ENCODE measurements at places on chromosomes 11 and 22.

DNA sequence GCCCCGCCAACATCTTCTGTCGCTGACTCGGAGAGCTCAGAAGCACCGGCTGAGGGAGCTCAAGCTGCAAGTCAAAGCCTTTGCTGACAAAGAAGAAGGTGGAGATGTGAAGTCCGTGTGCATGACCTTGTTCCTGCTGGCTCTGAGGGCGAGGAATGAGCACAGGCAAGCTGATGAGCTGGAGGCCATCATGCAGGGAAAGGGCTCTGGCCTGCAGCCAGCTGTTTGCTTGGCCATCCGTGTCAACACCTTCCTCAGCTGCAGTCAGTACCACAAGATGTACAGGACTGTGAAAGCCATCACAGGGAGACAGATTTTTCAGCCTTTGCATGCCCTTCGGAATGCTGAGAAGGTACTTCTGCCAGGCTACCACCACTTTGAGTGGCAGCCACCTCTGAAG is 6.7 kb downstream of the RAG1 start:
- no peak for DNase-seq

DNA sequence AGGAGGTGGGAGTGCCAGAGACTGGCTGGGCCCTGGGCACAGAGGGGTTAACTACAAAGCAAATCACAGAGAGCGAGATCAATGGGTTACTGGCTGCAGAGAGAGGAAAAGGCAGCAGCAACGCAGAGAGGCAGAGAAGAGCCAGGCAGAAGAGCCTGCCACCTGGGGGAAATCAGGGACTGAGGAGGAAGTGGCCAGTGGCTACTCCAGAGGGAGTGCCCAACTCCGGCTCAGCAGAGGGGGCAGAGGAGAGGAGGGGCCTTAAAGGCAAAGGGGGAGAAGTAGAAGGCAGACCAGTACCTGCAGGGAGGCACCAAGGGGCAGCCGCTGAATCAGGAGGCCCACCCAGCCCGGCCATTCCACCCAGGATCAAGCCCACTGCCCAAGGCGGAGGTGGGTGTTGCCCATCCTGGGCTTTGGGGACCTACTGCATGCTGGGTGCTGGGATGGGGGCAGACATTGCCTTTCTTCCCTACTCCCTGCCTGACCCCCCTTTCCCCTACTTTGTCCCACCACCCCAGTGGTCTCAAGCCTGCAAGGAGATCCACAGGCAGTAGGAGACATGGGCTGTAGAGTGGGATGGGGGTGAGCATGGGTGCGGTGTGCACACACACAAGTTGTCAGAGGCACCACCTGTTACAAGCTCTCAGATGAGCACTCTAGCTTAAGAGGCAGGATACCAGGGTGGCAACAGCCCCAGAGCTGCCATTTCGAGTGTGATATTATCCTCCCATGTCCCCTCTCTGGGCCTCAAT is 926 bp upstream of the GALR3 start:
- no peak for DNase-seq

GRCh38 chr11:46050003-46050461 is 71.2 kb downstream of the PHF21A start:
- DNase-seq = no peak

- no peak for DNase-seq
These were observed 14.2 kb downstream of the PPME1 start for GRCh38 chr11:74185285-74185684.

GRCh38 chr11:123559523-123559955 is 94.9 kb downstream of the SCN3B start:
- DNase-seq = no peak

DNA sequence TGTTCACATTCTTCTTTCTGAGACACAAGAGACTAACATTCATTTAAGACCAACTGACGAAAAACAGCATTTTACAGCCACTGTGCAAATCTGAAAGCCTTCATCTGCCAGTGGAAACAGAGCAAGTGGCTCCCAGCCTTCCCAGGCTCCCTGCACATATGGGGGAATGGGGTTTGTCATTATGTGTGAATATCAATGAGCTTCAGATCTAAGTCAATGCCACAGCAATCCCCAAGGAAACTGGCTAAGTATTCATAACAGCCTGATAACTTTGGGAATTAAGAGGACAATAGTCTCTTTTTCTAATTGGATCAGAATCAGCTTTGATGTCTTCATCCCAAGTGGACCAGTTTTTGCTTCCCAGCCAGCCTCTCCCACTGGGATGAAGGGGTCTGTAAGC is 66.9 kb downstream of the ABTB2 start:
- DNase-seq = no peak

- DNase-seq = no peak
These were observed 2.6 kb downstream of the KLHDC7B start for GRCh38 chr22:50548040-50548920.

GRCh38 chr11:3825473-3826154 is 15.1 kb downstream of the RHOG start:
- no peak for DNase-seq

DNA sequence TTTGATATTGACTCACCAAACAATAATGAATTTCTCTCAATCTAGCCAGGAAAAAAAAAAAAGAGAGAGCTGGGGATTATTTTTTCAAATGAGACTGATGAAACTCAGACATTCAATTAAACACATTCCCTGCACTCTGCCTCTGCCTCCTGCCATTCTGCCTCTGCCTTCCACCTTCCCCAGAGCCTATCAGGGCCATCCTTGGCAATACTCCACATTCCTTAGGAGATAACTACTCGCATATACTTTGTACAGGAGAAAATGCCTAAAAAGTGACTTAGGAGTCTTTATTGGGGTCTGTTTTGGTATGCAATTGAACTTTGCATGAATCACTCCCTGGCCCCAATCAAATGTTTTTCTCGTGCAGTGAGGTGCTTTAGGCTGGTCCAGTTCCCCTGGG is 246.6 kb upstream of the PLET1 start:
- no peak for DNase-seq

DNA sequence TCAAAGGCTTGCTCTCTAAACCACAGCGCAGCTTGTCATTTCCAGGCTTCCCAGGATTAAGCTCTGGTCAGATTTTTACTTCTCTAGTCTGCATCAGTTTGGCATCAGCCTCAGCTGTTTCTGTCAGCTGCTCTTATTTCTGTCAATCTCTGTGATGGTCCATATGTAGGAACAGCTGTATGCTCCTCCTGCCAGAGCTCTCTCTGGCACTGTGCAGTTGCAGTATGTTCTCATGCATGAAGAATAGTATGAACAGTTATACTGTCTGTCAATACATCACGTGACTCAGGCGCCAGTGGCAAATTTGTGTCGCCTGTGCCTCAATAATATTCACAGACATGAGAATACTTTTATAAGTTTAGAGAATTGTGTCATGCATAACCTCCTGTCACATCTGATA is 6.7 kb downstream of the OR6M1 start:
- no peak for DNase-seq

Data from amygdala (tissue), 56 donors.